Right renal pelvis (tissue), 4 donors: ENCODE measurements at places on chromosomes 6 and 20.

DNA sequence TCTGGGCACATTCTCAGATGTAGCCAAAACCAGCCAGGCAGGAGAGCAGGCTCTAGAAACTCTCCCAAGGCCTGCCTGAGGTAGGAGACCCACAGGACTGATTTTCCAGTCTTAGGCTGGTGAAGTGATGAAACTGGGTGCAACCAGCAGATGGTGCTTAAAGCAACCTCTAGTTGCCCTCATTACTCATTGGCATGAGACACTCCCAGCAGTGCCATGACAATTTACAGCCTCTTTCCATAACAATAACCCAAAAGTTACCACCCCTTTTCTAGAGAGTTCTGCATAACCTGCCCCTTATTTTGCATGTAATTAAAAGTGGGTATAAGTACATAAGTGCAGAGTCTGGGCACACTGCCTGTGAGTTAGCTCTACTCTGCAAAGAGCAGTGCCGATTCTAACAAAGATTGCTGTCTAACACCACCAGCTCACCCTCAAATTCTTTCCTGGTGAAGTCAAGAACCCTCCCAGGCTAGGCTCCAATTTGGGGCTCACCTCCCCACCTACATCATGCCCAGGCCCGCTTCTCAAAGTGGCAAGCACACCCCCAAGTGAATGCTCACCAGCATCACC is 14.4 kb upstream of the GPR6 start:
- DNase-seq, result no peak

- no peak for DNase-seq
Observed at GRCh38 chr6:91281901-91282300, 695.0 kb upstream of the MAP3K7 start.

- no peak for DNase-seq
Observed at GRCh38 chr20:20251836-20252235, 116.1 kb upstream of the INSM1 start.

GRCh38 chr6:48048451-48049146 is 62.4 kb downstream of the PTCHD4 start:
- no peak for DNase-seq

DNA sequence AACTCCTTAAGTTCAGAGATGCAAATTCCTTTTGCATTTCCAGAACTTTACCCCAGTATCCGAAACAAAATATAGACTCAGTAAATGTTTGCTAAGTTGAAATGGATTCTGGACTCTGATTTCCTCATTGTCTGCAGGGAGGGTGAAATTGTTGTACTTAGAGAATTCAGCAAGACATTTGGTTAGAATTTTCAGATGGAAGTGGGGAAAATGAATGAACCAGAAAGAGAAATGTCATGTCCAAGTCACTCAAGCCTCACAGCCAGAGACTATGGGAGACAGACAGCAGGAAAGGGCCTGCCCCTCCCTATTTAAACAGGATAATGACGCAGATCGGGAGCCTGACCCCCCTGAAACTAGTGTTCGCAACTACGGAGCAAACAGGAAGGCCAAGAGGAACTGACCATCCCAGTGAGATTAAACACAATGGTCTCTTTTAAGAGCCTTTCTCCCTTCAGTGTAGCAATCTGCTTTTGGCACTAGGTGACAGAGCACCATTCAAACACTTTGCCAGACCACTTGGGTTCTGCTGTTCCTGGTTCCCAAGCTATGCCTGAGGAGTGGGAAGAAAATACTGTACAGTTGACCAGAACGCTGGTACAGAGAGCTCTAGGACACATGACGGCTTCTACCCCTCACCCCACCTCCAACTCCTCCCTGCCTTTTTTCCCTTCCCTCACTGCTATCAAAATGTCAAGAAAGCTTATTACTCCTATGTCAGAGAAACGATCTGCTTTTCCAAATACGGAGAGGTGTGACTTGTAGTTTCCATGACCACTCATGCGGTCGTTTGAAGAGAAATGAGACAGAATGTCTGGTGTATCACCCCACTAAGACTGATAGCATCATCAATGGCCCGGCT is 13.7 kb downstream of the NEDD9 start:
- DNase-seq, result no peak

DNA sequence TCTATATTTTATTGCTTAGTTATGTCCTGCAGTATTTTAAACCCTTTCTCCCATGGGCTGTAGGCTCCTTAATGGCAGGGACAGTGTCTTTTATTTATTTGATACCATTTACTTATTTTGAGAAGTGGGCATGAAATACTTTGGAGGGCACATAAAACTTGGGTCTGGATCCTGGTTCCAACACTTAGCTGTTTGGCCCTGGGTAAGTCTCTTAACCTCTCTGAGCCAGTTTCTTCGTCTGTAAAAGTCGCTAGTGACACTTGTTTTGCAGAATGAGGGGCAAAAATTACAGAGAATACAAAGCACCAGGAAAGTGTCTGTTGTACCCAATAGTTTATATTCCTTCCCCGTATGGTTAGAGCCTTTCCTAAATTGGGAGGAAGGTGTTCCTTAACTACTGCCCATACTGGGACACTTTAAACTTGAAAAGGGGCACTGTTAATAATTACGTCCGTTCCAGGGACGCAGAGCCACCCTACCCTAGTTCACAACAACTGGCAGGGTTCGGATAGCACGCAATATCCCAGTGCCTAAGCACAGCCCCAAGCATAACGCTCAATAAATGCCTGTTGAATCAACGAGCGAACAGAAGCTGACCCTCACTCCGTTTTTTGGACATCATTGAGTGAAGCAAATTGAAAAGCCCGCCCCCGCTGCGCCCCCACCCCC is 6.0 kb upstream of the ARMC12 start:
- no peak for DNase-seq

GRCh38 chr20:40677343-40677924 is 11.6 kb downstream of the MAFB start:
- no peak for DNase-seq

DNA sequence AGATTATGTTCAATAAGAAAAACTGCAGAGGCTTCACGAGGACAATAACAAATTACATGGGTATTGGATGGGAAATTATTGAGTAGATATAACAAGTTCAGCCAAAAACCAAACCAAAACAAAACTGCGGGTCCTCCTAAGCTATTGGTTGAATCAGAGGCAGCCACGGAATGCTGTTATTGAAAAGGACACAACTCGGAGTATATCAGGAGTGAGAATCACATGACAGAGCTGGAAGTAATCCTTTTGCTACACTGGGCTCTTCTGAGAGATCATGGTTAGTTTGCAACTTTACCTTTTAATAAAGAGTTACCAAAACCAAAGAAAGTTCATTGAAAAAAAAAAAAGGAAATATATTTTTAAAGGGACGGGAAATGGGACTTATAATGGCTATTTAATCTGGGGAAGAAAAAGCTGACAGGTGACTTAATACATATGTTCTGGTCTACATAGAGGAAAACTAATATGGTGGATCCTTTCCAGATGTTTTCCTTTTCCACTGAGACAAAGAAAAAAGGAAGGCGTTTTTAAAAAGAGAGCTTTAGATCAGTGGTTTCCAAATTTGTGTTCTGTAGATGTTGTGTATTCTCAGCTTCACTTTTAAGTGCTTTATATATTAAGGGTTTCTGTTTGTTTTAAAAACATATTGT is 6.9 kb upstream of the CITED2 start:
- no peak for DNase-seq

DNA sequence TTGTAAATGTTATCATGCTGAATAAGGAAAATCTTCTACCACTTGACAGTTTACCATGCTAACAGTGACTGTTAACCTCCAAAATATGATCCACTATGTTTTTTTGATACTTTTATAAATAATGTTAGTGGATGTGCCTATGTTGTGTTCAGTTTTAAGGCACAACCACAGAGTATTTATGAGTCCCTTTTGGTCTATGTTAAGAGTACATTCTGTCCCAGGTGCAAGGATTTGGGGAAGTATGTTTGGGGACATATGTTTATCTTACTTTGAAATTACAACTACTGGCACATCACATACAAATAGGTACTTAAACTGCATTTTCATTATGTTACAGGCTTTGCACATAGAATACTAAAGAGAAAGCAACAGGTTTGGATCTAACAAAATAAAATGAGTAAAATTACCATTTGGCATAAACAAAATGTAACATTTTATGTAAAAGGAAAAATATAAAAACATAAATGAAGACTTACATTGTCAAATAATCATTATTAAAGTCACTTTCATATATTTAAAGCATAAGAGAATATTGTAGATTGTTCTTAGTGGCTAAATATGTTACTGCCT is 71.2 kb downstream of the SESN1 start:
- no peak for DNase-seq

DNA sequence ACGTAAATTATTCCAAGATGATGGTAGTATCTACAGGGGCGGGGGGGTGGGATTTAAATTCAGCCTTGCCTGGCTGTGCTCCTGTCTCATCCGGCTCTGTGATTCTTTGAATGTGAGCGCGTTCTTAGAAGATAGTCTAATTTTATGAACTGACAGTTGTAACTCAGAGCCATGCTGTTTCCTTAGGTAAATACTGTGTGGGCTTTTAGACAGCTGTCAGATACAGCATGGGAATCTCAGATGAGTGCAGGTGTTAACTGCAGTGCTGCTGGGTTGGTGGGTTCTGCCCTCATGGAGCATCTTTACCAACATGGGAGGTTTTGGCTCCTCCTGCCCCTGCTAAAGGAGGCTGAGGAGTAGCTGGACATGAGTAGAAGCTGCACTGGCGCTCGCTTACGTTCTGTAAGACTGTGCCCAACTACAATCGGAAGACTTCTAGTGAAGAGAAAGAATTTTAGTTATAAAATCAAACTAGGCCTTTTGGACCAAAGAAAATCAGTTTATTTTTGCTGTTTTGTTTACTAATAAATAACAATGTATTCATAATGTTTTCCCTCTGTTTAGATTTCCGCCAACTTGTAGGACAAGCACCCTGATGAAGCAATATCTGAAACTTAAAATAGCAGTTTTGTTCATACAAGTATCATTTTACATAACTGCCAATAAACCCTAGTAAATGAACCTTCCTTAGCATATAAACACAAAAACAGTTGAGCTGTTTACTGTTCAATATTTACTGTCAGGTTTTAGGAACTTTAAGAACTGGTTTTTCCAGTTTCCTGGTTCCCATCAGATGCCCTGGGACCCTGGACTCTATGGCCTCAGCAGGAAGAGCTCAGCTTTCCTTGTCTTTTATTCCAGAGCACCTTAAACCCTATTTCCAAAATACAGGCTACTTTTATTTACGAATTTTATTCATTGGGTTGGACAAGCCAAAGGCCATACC is 66.1 kb downstream of the FAM120B start:
- DNase-seq, result no peak

DNA sequence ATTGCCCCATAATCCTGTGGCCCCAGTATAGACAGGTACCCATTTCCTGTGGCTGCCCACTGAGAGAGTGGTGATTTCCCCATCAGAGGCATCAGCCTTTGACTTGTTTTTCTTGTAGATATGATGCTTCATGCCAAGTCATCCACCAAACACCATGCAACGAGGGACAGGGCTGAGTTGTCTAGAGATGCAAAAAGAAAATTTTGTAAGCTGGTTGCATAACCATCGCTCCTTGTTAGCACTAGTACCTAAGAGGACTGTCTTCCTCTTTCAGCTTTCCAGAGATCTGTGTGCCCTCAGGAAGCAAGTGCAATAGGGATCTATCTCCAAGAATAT is 166.8 kb downstream of the BCAS1 start:
- no peak for DNase-seq

- DNase-seq, result no peak
Observed at GRCh38 chr6:111741177-111741952, 131.9 kb downstream of the FYN start.

DNA sequence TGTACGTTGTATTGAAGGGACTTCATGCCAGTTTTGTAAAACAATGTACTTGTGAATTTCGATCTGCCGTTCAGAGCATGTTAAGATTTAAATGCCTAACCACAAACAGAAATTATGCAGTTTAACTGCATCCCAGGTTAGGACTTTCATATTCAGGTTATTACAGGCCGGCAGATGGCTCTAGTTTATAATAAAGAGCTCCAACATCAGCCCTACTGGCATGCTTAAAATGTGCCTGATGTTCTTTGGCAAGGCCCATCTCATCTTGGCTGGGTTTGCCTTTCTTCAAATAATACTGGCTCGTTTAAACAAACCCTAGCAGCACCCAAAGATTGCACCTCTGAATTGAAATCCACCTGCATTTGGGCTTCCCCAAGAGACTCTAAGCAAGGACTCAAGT is 169.3 kb upstream of the RIN2 start:
- DNase-seq, result no peak

GRCh38 chr6:52496631-52497030 is 76.5 kb downstream of the EFHC1 start:
- no peak for DNase-seq

DNA sequence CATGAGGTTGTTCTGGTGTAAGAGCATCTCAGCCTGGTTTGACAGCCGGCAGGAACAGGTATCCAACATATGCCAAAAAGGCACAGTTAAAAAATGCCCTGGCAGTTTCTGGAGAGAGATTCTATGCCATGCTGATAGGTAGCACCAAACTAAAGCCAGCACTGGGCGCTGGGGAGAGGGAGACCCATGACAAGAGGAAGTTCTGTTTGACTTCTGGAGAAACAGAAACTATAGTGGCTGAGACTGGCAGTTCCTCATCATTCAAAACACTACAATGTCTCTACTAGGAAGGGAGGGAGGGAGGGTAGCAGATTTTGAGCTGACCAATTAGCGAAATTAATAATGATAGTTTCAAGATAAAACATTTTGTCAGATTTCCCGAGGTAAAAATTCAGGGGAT is 174.1 kb downstream of the ADAT2 start:
- no peak for DNase-seq

- DNase-seq, result no peak
Observed at GRCh38 chr20:49234831-49235230, 15.6 kb downstream of the DDX27 start.

- no peak for DNase-seq
Observed at GRCh38 chr6:138586638-138587037, 87.3 kb upstream of the NHSL1 start.

DNA sequence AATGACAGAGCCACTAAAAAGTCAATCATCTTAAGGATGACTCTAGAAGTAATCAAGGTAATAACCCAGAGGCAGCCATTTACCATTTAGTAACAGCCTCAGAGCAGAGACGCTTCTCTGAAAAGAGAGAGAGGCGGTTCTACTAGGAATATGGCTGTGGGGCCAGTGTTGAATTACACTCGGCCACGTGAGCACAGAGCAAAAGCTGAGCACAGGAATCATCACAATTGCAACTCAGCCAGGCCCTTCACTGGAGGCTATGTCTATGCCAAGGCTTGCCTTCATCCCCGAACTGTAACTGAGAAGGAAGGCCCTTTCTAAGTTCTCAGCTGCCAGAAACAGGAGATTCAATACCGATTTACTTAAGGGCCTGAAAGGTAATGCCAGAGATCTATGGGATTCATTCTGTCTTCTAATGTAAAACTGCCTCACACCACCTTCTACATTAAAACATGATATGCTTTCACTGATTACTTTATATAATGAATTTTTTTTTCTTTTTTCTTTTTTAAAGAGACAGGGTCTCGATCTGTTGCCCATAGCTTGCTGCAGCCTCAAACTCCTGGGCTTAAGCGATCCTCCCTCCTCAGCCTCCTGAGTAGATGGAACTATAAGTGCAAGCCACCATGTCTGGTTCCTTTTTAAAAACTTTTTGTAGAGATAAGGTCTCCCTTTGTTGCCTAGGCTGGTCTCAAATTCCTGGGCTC is 67.6 kb downstream of the NUDT3 start:
- DNase-seq, result no peak
